ENCODE measurements at places on chromosomes 1 and 21. TPM values are rescaled to one million over a fixed set of nuclear protein-coding genes. Genes with fewer than 3 reads are reported as not detected.

GRCh38 chr1:172255223-172255560, 165.3 kb upstream of the C1orf105 start:
- no peaks in the 10 kb centered on the region for H3K36me3 ChIP-seq
- H3K4me3 ChIP-seq, result no peak overlapping the region
- H3K27ac ChIP-seq, result no peak overlapping the region

DNA sequence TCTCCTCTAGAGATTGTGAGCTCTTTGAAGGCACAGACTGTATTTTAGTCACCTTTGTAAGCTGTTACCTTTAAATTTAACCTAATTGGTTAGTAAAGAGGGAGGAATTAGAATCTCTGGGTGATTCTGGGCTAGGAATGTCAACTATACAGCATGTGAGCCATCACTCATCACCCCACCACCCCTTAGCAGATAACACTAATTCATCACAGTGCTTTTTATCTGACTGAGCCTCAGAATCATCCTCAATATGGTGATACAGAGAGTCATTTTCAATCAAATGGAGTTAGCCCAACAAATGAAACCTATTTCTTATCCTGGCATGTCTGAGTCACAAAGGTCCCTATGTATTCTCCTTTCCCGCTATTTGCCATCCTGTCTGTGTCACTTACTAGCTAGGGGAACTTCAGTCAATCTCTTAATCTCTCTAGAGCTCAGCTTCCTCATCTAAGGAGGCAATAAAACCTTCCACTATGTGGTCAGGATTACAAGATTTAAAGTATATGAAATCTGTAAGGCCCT, 13.3 kb downstream of the KCNJ10 start:
- H3K27me3 ChIP-seq, result peaks cover 18% of the 10 kb centered on the region
- H3K4me3 ChIP-seq, result no peak overlapping the region
- H3K4me1 ChIP-seq, result no peaks in the 10 kb centered on the region
- DNase-seq, result no peak

- H3K4me3 ChIP-seq, result no peak overlapping the region
- no peak for DNase-seq
- H3K36me3 ChIP-seq, result no peaks in the 10 kb centered on the region
- no peaks in the 10 kb centered on the region for H3K27me3 ChIP-seq
These were observed 51.6 kb upstream of the HPDL start for GRCh38 chr1:45275054-45275453.

DNA sequence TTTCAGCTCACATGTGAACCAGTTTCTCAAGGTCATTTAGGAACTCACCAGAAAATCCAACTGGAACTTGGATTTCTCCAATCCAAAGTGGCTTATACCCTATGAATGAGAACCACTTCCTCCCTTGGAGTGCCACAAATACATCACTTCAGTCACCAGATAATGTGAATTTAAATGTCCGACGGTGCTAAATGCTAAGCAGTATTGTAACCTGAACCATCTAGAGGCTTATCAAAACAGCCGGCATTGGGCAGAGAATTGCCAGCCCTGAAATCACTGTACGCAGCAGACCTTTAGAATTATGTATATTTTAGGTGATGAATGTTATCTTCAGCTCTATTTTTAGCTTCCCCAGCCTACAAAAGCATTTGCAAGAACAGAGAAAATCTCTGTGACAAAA, 76.8 kb upstream of the COX20 start:
- H3K4me3 ChIP-seq, result no peak overlapping the region
- no peak for DNase-seq
- H3K36me3 ChIP-seq, result no peaks in the 10 kb centered on the region
- no peaks in the 10 kb centered on the region for H3K27me3 ChIP-seq
- H3K4me1 ChIP-seq, result no peaks in the 10 kb centered on the region

DNA sequence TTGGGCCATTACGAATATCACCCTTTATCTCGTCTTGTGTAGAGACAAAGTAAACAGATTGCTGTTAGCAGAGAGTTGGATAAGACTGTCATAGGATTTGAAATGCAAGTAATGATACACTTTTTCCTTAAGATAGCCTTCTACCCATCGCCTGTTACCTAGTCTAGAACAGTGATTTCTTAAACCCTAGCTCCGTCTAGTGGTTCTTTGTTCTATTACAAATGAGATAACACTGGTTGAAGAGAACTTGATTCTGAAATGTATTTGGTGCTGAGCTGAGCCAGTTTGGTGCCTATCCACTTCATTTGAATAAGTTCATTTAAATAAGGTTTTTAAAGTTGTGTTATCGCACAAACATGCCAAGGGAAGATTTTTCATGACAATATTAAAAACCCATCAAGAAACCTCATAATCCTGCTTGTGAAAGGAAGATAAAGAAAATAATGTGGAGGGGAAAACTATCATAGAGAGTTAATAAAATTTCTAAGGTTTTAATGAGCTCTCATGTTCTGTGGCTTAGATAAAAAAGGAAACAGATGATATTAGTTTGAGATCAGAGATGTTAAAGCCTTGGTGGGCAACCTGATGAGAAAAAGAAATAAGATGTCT, 1.5 kb upstream of the KCNH1 start:
- no peak overlapping the region for H3K4me3 ChIP-seq
- no peaks in the 10 kb centered on the region for H3K36me3 ChIP-seq
- H3K27ac ChIP-seq, result no peak overlapping the region
- no peak for DNase-seq
- H3K4me1 ChIP-seq, result peaks cover 13% of the 10 kb centered on the region

- H3K27me3 ChIP-seq, result no peaks in the 10 kb centered on the region
- no peaks in the 10 kb centered on the region for H3K36me3 ChIP-seq
- no peak overlapping the region for H3K27ac ChIP-seq
- H3K4me1 ChIP-seq, result peaks cover 6% of the 10 kb centered on the region
These were observed 27.9 kb downstream of the CDCP2 start for GRCh38 chr1:54124906-54125305.

DNA sequence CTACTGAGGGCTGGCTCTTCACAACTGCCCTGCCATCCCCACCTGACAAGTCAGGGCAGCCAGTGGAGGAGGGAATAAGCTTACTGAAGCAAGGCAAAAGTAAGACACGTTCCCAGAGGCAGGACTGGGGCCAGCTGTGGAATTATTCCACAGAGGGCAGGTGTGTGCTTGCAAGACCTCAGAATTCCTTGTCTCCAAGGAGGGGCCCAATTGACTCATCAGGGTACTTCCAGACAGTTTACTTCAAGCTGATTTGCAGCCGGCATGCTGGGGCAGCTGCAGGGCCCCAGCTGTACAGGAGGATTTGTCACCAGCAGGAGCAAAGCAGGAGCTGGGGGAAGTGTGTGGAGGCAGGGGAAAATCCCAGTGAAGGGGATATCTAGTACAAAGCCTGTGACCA, 167.5 kb upstream of the CAMK1G start:
- no peak overlapping the region for H3K4me3 ChIP-seq
- H3K27ac ChIP-seq, result no peak overlapping the region
- H3K27me3 ChIP-seq, result peaks cover 12% of the 10 kb centered on the region
- H3K36me3 ChIP-seq, result no peaks in the 10 kb centered on the region

- H3K4me1 ChIP-seq, result no peaks in the 10 kb centered on the region
- DNase-seq, result no peak
- H3K36me3 ChIP-seq, result no peaks in the 10 kb centered on the region
These were observed 22.7 kb downstream of the INAVA start for GRCh38 chr1:200917291-200917817.

DNA sequence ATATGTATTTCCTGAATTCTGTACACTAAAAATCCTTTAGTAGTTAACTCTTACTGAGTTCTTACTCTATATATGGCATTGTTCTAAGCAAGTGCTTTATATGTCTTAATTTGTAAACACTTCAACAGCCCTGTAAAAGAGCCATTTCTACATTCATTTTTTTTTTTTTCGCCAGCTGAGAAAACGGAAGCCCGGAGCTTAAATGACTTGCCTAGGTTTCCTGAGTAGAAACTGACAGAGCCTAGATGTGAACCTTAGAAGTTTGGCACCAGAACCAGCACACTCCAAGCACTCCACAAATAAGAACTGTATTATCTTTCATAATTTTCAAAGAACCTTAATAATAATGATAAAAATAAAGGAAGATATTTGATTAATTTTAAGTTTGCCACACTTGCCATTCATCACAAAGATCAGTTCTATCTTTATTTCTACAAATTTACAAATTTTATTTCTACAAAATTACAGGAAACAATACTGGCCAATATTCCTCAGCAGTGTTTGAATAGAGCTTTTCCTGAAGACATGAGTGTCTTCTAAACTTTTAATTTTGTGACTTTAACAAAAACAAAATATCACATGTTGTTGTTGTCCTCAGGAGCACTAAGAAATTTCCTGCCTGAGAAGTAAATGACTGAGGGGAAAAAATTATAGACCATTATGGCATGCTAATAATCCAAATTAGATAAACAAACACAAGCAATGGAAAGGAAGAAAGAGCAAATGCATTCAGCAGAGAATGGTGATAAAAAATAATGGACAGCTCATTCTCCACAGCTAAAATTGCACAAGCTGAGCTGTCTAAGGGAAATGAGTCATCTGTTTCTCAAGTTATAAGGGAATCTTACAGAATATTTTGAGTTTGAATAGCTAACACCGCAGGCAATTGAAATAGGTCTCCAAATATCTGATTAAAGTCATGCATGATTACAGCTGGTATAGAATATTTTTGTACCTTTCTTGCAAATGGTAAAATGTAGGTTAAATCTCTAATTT, 71.2 kb downstream of the DPYD start:
- H3K4me3 ChIP-seq, result no peak overlapping the region
- H3K36me3 ChIP-seq, result no peaks in the 10 kb centered on the region
- H3K27ac ChIP-seq, result peak overlapping the region; percentile 9
- no peaks in the 10 kb centered on the region for H3K27me3 ChIP-seq
- peaks cover 8% of the 10 kb centered on the region for H3K4me1 ChIP-seq

- H3K4me3 ChIP-seq, result no peak overlapping the region
- no peak for DNase-seq
- no peaks in the 10 kb centered on the region for H3K27me3 ChIP-seq
These were observed 123.2 kb upstream of the FGGY start for GRCh38 chr1:59173721-59174120.

DNA sequence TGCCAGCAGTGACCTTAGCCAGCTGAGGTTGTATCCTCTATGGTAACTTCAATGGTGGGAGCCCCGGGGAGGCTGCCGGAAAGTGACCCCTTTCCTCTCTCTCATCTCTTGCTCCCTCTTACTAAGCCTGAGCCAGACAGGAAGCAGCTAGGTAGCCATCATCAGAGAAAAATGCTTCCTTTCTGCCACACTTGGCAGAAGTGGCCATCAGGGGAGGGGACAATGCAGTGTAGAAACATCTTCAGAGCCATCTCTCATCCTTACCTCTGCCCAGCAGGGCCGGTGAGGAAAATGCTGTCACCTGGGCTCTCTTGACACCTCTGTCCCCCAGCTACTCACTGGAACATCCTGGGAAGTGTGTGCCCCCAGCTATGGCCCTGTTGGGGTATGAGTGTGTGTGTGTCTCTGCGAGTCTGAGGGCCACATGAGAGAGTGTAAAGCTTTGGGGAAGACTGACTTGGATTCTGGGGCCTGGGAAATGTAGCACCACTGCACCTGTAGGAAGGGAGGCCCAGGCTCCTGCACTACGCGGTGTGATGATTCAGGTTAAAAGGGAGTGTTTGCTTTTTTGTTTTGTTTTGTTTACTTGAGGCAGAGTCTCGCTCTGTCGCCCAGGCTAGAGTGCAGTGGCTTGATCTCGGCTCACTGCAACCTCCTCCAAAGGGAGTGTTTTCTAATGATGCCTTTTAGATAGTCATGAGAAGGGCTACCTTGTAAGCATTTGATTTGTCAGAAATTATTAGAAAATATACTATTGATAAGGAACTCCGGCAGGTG, 48.7 kb upstream of the CNTN2 start:
- DNase-seq, result no peak
- H3K27ac ChIP-seq, result no peak overlapping the region
- H3K36me3 ChIP-seq, result no peaks in the 10 kb centered on the region
- peaks cover 5% of the 10 kb centered on the region for H3K27me3 ChIP-seq

FTCD gene
- 0.46 TPM for total RNA-seq

FNDC5 gene
- total RNA-seq, result 1.5 TPM

TCHHL1 gene
- not detected for total RNA-seq

CLDN19 gene
- total RNA-seq, result not detected

Data from upper lobe of right lung (tissue), 1 donor.